ENCODE measurements at places on chromosomes 12 and 14.
A peak's percentile ranks its signal among the peaks of the same experiment; 100 is the strongest.

DNA sequence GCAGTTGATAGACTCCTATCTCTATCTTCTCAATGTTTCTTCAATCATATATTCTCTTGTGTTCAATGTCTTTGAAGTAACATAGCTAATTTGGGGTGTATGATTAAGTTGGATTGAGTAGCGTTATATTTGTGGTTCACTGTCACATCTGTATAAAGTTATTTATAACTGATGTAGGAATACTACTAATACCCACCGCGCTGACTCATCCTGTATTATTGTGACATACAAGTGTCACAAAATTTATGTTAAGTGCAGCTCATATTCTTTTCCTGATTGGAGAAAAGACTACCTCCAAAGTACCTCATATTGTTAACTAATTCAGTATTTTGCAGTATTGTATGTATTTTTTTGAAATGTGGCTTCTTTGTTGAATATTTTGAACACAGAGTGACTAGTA lies 940.8 kb downstream of the SLC6A15 start:
- DNase-seq, result no peak

GRCh38 chr12:79782172-79782900 lies 91.6 kb upstream of the PAWR start:
- DNase-seq, result no peak

- DNase-seq, result no peak
These were observed 5.0 kb upstream of the NPAS3 start for GRCh38 chr14:32933629-32934072.

DNA sequence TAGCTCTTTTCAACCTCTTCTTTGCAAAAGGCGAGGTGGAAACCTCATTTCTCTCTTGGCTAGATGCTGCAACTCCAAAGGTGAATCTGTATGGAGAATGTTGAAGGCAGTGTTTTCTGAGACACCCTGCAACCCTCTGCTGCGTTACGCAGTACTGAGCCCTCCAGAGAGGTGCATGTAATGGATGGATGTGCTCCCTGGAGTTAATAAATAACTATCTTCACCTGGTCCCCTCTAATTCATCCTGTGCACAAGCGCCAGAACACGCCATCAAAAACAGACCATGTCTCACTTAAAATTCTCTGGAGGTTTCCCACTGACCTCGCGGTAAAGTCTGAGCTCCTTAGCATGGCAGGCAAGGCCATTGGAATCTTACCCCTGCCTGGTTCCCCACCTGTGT lies 234.4 kb upstream of the PWP1 start:
- no peak for DNase-seq

- no peak for DNase-seq
These were observed 31.0 kb downstream of the JAG2 start for GRCh38 chr14:105137481-105138020.

GRCh38 chr12:115597157-115597712 lies 680.3 kb downstream of the MED13L start:
- no peak for DNase-seq

DNA sequence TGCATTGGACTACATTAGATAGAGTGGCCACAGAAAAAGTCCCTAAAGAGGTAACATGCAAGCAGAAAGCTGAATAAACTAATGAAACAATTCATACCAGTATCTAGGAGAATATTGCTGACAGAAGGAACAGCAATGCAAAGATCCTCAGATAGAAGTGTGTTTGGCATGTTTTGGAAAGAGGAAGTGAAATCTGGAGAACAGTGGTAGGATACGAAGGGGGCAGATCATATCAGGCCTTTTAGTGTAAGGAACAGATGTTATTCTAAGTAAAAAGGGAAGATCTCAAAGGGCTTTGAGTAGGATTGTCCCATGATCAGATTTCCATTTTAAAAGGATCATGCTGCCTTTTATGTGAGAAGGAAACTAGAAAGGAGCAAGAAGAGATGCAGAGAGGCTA lies 342.9 kb downstream of the PAWR start:
- no peak for DNase-seq

GRCh38 chr14:58832095-58832521 lies 194.3 kb downstream of the DACT1 start:
- no peak for DNase-seq

GRCh38 chr12:80353254-80353653 lies 90.8 kb upstream of the PTPRQ start:
- DNase-seq, result no peak

- DNase-seq, result peak; percentile 70
These were observed at the start of gene LLPH for GRCh38 chr12:66130267-66131066. Gene LLPH (minus strand): TSS chr12:66130750. CDS start chr12:66129106, 1,644 bp downstream.

GRCh38 chr12:30823764-30824163 lies 69.0 kb upstream of the CAPRIN2 start:
- DNase-seq, result no peak

GRCh38 chr12:106333756-106334155 lies 23.8 kb upstream of the POLR3B start:
- no peak for DNase-seq

- no peak for DNase-seq
These were observed 444.6 kb downstream of the RAD51B start for GRCh38 chr14:68264260-68264569.

- DNase-seq, result no peak
These were observed 65.3 kb downstream of the DENND5B start for GRCh38 chr12:31525496-31526157.

DNA sequence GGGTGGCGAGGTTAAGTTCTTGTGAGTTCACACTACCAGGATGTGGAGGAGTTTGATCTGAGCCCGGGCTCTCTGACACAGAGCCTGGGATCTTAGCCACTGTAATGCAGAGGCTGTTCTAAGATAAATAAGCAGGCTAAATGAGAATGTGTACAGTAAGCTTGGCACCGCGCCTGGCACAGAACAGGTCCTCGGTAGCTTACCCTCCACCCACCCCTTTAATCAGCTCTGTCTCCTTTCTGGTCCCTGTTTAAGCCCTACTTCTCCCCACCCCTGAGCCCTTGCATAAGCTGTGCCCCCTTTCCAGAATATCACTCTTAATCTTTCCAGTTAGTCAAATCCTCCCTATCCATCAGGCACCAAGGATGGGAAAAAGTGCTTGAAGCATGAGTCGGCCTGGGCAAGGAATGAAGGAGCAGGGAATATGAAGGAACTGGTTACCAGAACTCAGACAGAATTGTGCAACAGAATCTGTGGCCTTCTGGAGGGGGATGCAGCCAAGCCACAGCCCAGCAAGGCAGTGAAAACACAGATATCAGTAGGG lies 32.8 kb upstream of the CMKLR1 start:
- no peak for DNase-seq

DNA sequence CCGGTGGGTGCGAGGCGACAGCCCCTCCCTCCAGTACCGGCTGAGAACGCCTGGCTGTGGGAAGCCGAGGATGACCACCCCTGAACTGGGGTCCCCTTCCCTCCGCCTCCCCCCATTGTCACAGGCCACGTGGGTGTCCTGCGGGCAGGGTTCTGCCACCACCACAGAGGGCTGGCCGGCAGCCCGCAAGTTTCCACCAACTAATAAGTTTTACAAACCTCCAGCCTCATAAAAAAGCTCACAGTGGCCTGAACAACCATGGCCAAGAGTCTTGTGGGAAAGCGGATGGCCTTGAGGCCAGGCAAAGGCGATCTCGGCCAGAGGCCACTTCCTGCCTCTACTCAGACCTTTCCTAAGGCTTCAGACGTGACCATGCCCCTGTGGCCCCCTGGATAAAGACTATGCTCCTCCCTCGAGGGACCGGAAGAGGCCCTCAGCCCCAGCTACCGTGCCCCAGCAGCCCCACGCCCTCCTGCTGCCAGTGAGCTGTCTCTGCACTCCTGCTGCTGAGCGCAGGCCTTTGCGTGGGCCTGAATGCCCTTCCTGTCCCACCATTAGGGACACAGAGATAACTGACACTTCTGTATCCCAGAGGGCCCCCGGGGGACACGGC lies 46.1 kb upstream of the DLK1 start:
- DNase-seq, result no peak

DNA sequence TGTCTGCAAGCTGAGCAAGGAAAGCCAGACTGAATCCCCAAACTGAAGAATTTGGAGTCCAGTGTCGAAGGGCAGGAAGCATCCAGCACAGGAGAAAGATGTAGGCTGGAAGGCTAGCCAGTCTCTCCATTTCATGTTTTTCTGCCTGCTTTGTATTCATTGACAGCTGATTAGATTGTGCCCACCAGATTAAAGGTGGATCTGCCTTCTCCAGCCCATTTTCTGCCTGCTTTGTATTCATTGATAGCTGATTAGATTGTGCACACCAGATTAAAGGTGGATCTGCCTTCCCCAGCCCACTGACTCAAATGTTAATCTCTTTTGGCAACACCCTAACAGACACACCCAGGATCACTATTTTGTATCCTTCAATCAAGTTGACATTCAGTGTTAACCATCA lies 85.3 kb downstream of the PLBD1 start:
- no peak for DNase-seq

- DNase-seq, result no peak
These were observed 6.7 kb downstream of the STAC3 start for GRCh38 chr12:57244312-57244696.

DNA sequence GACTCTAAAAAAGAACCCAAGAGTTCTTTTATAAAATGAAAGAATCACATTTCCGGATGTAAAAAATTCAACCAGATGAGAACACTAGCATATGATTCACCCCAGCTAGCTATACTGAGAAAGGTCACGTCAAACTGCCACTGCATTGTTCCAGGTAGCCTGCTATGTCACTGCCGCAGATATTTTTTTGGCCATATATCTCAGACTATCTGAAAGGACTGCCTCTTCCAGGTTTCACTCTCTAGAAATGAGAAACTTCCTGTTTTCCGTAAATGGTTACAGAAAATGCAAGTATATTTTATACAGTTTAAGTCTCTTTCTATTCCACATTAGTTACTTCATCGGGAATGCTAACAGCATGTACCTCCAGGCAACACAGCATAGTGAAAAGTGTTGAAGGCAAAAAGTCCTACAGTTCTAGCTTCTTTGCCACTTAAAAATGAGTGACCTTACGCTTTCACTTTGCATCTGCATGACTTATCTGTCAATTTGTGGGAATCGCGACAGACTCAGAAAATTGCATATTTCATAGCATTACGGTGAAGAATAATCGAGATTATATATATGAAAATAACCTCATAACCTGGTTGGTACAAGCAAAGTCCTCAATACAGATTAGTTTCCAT lies 105.2 kb downstream of the MED13L start:
- DNase-seq, result no peak

- no peak for DNase-seq
These were observed 4.7 kb upstream of the RHOF start for GRCh38 chr12:121797937-121798786.

GRCh38 chr14:22651586-22651985 lies 7.4 kb upstream of the OR6J1 start:
- no peak for DNase-seq

- DNase-seq, result no peak
These were observed 34.5 kb upstream of the LGALS3 start for GRCh38 chr14:55094292-55095157.

DNA sequence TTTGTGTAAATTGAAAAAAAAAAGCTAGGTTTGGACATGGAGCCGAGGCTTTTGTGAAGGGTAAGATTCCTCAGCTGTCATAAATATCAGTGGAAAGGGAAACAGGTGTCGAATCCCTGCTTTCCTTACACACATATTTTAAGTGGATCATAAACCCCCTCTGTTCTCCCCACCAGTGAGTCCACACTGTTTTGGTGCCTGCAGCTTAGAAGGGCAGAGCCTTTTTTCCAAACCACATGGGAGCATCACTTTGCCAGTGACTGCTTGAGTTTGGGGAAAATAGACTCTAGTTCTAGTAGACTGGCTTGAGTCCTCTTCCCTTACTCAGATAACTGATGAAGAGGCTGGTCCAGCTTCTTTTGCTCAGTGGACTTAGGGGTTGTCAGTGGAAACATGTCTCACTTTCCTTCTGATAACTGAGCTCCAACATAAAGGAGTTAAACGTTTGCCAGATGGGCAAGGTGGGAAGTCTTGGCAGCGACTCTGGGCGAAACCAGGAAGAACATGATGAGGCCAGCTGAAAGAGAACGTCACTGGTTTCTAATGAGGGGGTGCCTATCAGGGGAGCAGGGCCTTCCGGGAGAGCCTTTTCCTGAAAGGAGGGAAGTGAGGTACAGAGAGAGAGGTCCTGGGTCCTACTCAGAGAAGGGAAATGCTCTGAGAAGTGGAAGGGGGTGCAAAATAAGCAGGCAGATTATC lies 168.1 kb upstream of the PARP11 start:
- no peak for DNase-seq

DNA sequence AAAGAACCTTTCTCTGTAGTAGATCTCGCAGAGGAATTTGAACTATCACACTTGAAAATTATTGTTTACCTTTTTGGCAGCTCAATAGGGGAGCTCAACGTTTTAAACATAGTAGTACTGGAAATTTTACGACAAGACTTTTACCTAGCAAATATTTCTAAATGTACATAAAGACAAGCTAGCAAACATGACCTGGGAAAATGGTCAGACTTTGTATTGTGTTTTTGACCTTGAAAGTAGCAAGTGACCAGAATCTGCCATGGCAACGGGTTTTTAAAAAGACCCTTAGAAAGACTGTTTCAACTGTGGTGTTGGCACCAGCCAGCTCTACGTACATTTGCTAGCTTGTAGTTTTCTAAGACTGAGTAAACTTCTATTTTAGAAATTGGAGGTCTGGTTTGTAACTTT lies 20.2 kb upstream of the A2M start:
- DNase-seq, result no peak

DNA sequence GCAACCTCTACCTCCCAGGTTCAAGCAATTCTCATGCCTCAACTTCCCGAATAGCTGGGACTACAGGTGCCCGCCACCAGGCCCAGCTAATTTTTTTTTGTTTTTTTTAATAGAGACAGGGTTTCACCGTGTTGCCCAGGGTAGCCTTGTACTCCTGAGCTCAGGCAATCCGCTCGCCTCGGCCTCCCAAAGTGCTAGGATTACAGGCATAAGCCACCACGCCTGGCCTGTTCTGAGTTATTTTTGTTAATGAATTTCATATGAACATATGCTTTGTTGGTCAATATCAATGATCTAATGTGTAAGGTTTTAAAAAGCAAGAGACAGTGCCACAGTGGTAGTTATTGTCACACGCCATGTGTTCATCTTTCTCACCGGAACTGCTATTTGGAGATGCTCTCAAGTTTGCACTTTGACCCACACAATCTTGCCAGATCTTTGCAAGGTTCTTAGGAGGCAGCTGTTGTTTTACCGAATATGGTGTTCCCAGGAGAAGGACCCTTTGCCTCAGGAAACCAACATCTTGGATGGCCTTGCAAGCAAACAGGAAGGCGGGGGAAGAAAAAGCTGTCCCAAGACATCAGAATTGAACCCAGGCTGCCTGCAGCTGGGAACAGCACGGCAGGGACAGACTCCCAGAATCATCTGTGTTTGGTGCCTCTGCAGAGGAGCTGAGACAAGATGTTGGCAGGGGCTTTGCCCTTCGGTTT lies 30.0 kb downstream of the GALNT16 start:
- no peak for DNase-seq

DNA sequence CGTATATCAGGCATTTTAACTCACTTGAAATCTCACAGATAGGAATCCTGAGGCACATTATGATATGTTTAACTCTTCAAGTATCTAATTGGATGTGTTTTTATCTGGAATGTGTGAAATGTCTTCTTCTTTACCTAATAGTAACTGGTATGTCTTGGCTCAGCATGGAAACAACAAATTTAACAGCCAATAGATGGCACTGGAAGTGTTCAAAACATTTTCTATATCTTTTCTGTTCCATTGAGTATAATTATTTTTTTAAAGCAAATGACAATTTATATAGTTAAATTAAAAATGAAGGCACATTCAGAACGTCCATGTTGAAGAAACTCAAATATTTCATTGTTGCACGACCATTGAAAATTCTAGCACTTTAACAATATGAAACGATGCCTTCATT lies 164.6 kb upstream of the SLC16A7 start:
- no peak for DNase-seq

- DNase-seq, result no peak
These were observed 82.3 kb upstream of the ST8SIA1 start for GRCh38 chr12:22416801-22417200.
